ENCODE measurements at places on chromosomes 12 and 14.

GRCh38 chr14:20680363-20680762 is 4.0 kb upstream of the RNASE4 start:
- no peak for DNase-seq

GRCh38 chr14:76901171-76902055 is 75.2 kb downstream of the LRRC74A start:
- DNase-seq, result no peak

- no peak for DNase-seq
These were observed 57.2 kb downstream of the ATF7 start for GRCh38 chr12:53568809-53569557.

DNA sequence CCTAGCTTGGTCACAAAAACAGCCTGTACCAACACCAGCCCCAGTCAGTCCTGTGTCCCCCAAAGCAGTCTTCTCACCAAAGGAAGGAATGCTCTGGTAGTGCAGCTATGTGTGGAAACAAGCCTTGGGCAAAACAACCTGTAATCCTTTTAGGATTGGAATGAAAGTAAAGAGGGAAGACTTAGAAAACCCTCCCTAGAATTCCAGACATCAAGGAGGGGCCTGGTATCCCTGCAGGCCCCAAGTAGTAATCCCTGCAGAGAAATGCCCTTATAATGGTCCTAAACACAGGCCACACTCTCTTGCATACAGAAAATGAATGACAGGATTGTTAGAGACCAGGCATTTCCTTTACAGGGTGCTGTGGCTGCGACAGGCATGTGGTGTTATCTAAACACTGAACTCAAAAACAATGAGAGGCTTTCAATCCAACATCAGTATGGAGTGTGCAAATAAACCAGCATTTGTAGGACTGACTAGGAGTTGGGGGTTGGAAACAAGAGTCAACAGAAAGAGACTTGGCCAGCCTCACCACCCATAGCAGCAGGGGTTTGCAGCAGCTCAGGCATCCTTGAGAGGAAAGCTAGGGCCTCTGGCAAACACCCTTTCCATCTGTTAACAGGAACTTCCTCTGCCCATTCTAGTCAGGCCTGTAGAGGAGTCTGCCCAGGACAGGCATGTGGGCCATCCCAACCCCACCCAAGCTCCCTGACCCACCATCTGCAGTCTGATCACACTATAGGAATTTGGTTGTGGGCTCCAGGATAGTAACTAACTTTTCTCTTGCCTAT is 59.1 kb downstream of the DCAF5 start:
- no peak for DNase-seq

DNA sequence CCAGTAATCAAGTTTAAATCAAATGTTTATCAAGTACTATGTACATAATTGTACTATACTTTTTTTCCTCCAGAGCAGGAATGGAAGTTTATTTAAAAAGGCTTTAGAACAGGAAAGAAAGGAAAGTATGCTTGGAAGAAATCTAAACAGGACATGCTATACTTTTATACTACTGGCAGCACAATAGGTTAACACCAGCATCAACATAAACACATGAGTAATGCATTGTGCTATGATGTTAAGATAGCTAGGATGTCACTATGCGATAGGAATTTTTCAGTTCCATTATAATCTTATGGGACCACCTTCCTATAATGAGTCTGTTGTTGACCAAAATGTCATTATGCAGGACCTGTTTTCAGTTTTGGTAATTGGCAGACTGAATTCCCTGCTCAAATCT is 41.5 kb upstream of the ANKS1B start:
- DNase-seq, result no peak

DNA sequence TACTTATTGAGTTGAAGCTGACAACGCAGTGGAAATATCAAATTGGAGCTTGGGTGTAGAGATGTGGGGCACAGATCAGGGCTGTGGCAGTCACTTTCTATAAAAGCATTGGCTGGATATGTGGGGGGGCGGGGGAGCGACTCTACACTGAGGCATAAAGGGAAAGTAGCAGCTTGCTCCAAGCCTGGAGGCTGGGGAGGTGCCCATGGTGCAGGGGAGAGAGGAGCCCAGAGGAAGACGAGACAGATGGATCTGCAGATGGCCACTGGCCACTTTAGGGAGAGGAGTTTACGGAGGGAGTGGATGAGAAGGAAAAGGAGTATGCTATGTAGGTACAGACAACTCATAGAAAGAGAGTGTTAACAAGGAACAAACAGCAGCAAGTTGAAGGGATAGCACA is 13.5 kb upstream of the NGB start:
- no peak for DNase-seq

- DNase-seq, result no peak
These were observed 1.3 kb upstream of the JDP2 start for GRCh38 chr14:75426332-75427125.

DNA sequence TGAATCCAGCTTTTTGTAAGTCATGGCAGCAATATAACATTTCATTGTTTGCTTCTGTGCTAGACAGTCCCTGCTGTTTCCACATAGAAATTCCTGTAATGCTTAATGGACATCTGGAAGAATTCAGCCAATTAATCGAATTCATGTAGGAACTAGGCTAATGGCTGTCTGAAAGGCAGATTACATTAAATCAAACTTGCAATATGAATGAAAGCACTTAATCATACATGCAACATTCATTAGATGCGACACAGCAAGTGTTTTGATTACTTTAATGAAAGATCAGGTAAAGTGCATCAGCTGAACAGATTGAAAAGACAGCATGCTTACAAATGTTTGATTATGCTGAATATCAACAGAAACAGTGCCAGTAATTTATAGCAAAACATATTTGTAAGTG is 24.1 kb upstream of the INSM2 start:
- no peak for DNase-seq

GRCh38 chr12:111585690-111586089 is 13.4 kb downstream of the ATXN2 start:
- DNase-seq, result no peak

DNA sequence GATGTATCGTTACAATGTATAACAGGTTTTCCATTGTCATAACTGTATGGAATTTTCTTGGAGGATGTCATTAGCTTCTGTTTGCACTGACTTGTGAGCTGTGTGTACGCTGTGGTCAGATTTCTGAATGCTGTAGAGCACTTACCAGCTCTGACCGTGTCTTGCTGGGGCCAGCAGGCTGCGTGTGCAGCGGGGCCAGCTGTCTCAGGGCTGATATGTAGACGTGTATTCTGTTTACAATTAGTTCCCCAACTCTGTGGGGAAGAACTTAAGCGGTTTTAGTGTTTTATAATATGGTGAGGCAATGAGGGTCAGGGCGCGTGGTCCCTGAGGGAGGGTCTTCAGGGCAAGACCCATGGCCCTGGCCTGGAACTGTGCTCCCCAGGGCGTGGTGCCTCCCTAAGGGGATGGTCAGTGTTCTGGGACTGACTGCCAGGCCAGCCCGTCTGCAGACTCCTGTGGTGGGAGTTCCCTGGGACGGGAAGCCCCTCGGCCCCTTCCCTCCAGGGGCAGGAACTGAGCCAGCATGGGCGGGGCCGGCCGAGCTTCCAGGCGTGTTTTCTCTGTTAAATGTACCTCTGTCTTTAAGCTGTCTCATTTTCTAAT is 18.7 kb downstream of the XRCC3 start:
- no peak for DNase-seq

GRCh38 chr14:40099316-40099715 is 667.1 kb upstream of the FBXO33 start:
- DNase-seq, result no peak

DNA sequence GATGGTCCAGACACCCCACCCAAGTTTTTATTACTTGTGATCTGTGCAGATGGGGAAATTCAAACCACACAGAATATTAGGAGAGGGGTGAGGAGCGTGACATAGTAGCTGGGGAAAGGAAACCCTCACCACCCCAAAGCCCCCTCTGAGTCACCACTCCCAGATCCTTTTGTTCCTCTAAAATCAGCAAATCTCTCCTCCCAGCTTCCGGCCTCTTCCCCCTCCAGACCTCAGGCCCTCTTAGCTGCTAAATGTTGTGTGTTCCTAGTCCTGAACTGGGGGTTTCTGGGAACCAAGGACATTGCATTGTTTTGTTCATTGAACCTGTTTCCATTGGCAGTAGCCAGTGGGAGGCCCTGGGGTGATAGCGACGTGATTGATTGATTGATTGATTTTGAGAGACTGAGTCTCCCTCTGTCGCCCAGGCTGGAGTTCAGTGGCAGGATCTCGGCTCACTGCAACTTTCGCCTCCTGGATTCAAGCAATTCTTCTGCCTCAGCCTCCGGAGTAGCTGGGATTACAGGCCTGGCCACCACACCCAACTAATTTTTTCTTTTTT is 5.9 kb upstream of the ORAI1 start:
- no peak for DNase-seq

- DNase-seq, result no peak
These were observed 56.4 kb upstream of the ISM2 start for GRCh38 chr14:77554816-77555599.

DNA sequence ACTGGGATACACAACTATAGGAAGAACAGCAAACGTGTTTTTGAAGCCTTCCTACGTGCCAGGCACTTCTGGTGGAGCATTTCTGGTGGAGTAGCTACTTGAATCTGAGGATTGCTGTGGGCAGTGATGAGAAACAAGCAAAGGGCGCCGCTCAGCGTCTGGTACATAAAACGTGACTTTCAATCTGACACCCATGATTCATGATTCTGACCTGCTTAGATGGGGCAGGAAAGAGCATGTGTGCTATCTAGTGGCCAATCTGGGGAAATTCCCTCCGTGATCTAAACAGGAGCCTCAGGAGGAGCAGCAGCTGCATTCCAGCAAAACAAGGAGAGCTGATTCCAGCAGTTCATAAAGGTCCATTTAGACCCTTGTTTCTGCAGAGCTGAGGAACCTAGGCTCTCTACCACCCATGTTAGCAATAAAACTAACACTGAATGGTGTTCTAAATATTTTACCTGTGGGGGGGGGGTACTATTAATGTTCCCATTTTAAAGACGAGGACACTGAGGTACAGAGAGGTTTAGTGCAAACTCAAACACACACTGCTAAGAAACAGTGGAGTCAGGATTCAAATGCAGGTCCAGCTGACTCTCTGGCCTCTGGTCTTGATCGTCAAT is 37.8 kb downstream of the PAH start:
- no peak for DNase-seq

DNA sequence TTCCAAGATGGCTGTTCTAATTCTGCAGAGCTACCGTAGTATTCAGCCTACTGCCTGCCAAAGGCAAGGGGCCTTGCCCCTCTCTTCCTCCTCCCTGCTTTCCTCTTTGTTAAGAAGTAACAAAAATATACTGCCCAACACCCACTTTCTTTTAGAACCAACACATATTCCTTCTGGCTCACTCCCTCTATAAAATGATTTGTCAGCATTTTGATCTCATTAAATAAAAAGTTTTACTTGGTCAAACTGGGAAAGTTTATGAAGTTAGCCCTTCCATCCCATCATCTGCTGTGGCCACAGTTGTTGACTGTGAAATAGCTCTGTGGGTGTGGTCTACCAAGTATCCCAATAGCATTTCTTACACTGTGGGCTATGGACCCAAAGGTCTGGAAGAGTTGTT is 472.4 kb downstream of the ZFP36L1 start:
- no peak for DNase-seq

- DNase-seq, result no peak
These were observed 66.0 kb downstream of the TMTC3 start for GRCh38 chr12:88207921-88208620.

GRCh38 chr12:92191061-92191460 is 45.4 kb upstream of the BTG1 start:
- no peak for DNase-seq

DNA sequence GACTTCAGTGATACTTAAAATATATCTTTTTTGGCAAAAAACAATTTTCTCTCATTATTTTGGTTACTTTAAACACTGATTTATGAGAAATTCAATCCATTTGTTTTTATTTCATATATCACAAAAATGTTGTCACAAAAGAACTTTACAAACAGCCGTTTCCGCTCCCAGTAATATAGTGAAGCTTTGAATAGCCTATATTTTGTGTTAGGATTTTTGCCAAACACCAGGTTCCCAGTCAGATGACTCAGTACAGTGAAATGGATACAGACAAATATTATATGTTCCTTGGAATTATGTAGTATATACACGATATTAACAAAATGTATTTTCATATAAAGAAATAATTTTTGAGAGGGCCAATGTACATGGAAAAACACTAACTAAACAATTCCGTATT is 411.1 kb downstream of the CCER1 start:
- no peak for DNase-seq

GRCh38 chr12:65728455-65728847 is 95.8 kb upstream of the HMGA2 start:
- no peak for DNase-seq

DNA sequence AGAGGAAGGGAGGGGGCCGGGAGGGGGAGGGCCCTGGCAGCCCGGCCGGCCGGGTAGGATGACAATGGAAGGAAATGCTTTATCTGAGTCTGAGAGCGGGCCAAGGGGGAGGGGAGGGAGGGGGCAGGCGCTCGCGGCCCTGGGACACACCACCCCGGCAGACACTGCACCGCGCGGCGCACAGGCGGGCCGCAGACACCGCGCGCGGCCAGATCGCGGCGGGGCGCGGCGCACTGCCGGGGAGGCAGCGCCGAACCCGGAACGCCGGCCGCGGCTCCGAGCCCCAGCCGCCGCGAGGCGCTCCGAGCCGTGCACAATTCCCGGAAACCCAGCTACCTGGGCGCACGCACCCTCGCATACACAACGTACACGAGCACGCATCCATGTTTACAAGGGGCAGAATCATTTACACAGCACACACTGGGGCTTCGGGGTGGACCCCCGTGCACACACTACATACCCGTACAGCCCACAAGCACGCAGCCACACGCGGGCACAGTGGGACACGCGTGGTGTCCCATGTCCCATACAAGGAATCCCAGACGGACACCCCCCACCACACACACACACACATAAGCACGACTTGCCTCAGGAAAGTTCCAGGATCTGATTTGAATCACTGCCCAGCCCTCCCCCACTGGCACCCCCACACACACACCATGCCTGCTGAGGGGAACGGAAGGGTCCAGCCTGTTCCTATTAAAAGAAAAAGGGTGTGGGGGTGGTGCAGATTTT is at the start of gene HDAC7:
HDAC7 (minus strand) TSS at position 8 of the 735 bp plus-strand sequence. CDS start 118 bp downstream, outside the sequence.
- DNase-seq, result peak; percentile 61

- DNase-seq, result no peak
These were observed 32.4 kb upstream of the VCPKMT start for GRCh38 chr14:50148799-50149198.

- DNase-seq, result no peak
These were observed 30.8 kb downstream of the MIA2 start for GRCh38 chr14:39264558-39264957.

- no peak for DNase-seq
These were observed 95.5 kb downstream of the SLC38A6 start for GRCh38 chr14:61076556-61076955.

- DNase-seq, result no peak
These were observed 9.3 kb downstream of the EDDM3A start for GRCh38 chr14:20755037-20755436.

GRCh38 chr14:61573321-61573720 is 122.0 kb upstream of the HIF1A start:
- no peak for DNase-seq
